Fibroblast of skin of left biceps (primary cell): ENCODE measurements at places on chromosomes 16 and 17.

GRCh38 chr16:11005611-11005975, 61.2 kb downstream of the CLEC16A start:
- DNase-seq = no peak

DNA sequence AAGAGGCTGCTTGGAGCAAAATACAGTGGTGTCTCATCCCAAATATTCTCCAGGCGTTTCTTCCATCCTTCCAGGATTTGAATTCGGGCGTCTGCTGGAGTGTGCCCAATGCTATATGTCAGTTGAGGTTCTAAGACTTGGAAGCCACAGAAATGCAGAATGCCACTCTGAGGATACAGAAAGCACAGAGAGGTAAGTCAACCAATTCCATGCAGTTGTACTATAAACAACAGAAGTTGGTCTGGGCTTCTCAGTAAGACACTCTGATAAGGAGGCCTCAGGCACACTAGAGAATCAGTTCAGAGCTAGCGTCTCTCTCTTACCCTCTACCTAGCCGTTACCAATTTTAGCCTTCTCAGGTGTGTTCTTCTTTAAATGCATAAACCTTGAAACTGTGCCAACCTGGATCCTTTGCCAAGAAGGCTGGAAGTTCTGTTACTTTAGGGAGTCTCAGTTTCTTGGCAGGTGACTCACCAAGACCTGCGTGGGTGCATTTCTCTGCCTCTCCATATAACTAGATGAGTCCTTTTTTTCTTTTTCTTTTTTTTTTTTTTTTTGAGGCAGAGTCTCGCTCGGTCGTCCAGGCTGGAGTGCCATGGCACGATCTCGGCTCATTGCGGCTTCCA, 15.1 kb downstream of the NQO1 start:
- no peak for DNase-seq

GRCh38 chr17:15029469-15029868, 235.7 kb downstream of the PMP22 start:
- DNase-seq = no peak

DNA sequence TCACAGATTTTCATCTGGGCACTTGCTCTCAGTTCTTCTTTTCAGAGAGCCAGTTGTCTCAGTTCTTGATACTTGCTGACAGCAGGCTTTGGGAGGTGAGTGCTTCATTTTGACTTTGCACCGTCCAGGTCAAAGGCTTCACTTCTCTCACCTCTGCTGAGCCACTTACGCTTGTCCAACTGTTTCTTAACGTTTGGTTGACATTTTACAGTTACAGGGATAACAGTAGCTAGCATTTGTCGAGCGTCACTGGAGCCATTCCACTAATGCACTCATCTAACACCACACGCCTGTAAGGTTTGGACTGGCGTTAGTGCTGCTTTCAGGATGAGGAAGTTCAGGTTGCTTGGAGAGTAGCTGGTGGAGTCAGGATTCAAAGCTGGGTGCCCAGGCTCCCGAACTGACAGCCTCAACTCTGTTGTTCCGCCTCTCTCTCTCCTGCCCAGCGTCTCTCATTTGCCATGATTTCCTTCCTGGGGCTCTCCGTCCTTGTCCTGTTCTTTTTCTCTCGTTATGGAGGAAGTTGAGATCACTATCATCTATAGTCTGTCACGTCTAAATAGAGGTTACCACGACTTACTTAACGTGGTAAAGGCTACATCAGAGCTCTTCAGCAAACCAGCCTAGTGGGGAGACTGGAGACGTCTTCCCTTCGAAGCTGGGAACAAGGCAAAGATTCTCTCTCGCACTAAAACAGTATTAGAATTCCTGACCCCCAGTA, 220.8 kb downstream of the RPTOR start:
- no peak for DNase-seq

GRCh38 chr16:10428433-10429168, 42.7 kb downstream of the ATF7IP2 start:
- no peak for DNase-seq

- no peak for DNase-seq
Measured at GRCh38 chr17:81460856-81461460, 51.6 kb downstream of the ACTG1 start.

- DNase-seq = no peak
Measured at GRCh38 chr17:17326275-17326875, 23.2 kb downstream of the NT5M start.

DNA sequence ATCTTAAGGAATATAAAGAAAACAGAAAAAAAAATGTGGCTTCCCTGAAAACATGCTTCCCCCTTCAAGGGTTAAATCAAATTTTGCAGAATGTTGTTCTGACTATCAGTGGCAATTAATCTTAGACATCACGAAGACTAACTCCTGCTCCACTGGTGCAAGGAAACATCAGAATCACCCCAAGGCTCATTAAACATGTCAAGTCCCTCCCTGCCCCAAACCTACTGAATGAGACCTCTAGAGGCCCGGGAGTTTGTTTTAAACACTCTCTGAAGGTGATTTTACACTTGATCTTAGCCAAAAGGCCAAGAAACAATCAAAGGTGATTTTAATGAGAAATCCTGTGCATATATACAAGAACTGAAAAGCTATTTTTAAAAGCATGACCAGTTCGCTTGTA, 18.3 kb downstream of the PSME3IP1 start:
- DNase-seq = no peak

DNA sequence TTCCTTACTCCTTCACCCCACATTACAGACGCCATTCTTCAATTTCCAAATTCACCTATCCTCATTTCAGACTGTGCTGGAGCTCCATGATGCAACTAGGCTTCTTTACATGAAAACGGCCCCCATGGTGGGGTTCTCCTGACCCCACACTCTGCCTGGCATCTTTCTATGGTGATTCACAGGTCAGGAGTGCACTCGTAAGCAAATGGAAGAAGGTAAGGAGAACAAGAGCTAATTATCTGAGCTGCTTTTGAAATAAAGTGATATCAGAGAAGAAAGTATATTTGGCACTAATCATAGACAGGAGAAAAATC, 27.5 kb upstream of the SUPT4H1 start:
- DNase-seq = no peak

DNA sequence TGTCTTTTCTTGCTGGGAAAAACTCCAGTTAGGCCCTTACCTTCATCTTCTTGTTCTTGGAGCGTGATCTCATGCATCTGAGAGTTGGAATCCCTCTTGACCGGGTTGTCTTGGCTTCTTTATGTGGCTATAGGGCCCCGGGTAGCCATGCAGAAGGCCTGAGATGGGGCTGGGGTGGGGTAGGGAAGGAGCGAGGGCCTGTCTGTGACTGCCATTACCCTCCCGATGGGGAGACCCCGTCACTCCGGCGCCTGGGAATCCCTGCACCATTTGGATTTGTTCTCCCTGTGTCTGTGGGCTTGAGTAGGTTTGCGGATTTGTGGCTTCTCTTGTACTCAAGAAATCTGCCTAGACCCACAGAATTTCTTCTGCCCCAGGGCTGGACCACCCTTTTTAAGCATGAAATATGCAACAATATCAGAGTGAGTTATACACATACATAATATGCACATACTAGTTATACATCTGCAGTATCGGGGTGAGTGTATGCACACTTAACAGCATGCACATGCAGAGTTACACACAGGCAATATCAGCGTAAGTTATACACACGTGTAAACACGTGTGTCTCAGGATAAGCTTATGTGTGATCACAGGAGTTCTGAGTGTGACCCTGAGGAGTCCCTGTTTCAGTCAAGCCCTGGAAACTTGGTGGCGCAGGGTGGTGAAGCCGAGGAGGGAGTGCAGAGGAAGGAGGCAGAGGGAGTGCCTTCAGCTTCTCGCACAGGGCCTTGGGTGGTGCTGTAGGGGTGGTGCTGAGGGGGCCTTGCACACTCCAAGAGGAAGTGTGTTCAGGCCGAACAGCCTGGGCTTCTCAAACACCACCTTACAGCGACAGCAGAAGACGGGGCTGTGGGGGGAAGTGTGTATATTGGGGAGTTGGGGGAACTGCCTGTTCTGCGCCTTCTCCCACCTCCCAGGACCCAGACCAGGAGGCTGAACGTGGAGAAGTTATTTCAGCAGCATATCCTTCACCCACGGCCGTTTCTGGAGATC, 18.5 kb downstream of the CCDC42 start:
- no peak for DNase-seq

DNA sequence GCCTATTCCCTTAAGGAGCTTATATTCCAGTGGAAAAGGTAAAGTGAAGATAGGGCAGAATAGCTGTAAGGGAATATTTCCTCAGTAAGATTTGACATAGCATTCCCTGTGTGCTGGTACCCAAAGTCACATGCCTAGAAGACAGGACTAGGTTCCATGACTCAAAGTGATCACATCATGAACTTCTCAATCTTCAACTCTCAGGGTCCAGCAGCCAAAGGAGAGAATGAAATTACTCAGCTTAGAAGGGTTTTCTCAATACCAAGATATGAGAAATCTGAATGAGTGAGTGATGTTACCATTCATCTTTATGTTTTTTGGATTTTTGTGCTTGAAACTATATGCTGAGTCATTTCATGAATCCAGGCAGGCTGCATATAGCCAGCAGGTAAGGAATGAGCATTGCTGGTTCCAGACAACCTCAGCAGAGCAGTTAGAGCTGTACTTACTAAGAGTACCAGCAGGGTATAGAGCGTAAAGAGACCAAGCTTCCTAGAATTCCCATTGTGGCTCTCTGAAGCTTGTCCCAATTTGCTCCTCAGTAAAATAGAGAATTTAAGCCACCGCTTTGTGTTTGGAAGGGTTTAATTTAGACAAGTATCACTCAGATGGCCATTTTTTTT, 91.1 kb downstream of the ANKFN1 start:
- no peak for DNase-seq

- peak; percentile 96 for DNase-seq
Measured at GRCh38 chr16:54930005-54930868, at the start of gene IRX5. Gene IRX5, plus strand, starts transcription at chr16:54930865. Its CDS starts 334 bp downstream, at chr16:54931199.

DNA sequence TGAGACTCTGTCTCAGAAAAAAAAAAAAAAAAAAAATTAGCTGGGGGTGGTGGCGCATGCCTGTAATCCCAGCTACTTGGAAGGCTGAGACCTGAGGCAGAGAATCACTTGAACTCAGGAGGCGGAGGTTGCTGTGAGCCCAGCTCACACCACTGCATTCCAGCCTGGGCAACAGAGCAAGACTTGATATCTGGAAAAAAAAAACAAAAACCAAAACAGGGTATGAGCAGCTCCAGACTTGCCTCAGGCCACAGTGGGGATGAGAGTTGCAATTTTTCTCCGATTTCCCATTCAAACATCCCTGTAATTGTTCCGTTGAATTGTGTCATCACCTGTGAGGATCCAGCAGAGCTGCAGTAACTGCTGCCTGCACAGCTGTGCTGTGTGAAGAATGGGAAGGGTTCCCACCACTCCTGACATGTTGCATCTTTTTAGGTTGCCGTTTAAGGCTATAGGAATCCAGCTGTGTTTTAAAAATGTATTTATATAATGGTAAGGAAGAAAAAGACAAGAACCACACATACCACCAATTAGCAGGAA, 150.0 kb downstream of the VPS53 start:
- no peak for DNase-seq
